Gastrocnemius medialis (tissue), 4 donors: ENCODE measurements at places on chromosomes 13 and 19. TPM values are rescaled to one million over a fixed set of nuclear protein-coding genes. Genes with fewer than 3 reads are reported as not detected.

The GIPC3 gene
- total RNA-seq = 0.27 TPM

The ERICH4 gene
- not detected for total RNA-seq

The CD33 gene
- total RNA-seq = 2.3 TPM

The DZIP1 gene
- 3.1 TPM for total RNA-seq

The PSG11 gene
- total RNA-seq = not detected

- H3K36me3 ChIP-seq = no peaks in the 10 kb centered on the region
- no peak overlapping the region for H3K27ac ChIP-seq
- DNase-seq = no peak
- H3K4me3 ChIP-seq = no peak overlapping the region
- H3K4me1 ChIP-seq = peaks cover 4% of the 10 kb centered on the region
- no peaks in the 10 kb centered on the region for H3K27me3 ChIP-seq
These were observed 1.1 kb upstream of the FAM124A start for GRCh38 chr13:51221108-51221507.

- DNase-seq = no peak
- H3K4me3 ChIP-seq = no peak overlapping the region
- no peak overlapping the region for H3K27ac ChIP-seq
- H3K4me1 ChIP-seq = no peaks in the 10 kb centered on the region
These were observed 306.2 kb downstream of the TEX29 start for GRCh38 chr13:111626371-111627305.

GRCh38 chr13:20263393-20264044 lies 31.4 kb upstream of the GJB6 start:
- no peaks in the 10 kb centered on the region for H3K36me3 ChIP-seq
- H3K27ac ChIP-seq = no peak overlapping the region

DNA sequence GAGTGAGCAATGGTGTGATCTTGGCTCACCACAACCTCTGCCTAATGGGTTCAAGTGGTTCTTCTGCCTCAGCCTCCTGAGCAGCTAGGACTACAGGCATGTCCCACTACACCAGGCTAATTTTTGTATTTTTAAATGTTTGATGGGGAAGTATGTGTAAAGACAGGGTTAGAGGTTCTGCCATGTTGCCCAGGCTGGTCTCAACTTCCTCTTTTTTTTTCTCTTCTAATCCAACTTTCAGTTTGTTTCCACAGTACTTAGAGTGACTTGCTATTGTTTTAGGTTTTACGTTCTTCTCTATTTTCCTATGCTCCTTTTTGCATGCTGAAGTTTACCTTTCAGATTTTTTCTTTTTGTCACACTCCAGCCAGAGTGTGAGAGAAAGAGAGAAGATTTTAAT lies 1433.0 kb downstream of the UQCRFS1 start:
- no peaks in the 10 kb centered on the region for H3K27me3 ChIP-seq
- no peak overlapping the region for H3K4me3 ChIP-seq
- no peaks in the 10 kb centered on the region for H3K36me3 ChIP-seq
- no peak overlapping the region for H3K27ac ChIP-seq
- DNase-seq = no peak

- H3K27me3 ChIP-seq = no peaks in the 10 kb centered on the region
- no peak overlapping the region for H3K4me3 ChIP-seq
- H3K27ac ChIP-seq = peak overlapping the region; percentile 78
These were observed 18.2 kb upstream of the ZNF543 start for GRCh38 chr19:57302020-57302465.

GRCh38 chr19:38061294-38061693 lies 154.3 kb downstream of the SIPA1L3 start:
- peaks cover 5% of the 10 kb centered on the region for H3K4me1 ChIP-seq
- no peak overlapping the region for H3K4me3 ChIP-seq
- no peak overlapping the region for H3K27ac ChIP-seq
- no peaks in the 10 kb centered on the region for H3K27me3 ChIP-seq
- DNase-seq = no peak

DNA sequence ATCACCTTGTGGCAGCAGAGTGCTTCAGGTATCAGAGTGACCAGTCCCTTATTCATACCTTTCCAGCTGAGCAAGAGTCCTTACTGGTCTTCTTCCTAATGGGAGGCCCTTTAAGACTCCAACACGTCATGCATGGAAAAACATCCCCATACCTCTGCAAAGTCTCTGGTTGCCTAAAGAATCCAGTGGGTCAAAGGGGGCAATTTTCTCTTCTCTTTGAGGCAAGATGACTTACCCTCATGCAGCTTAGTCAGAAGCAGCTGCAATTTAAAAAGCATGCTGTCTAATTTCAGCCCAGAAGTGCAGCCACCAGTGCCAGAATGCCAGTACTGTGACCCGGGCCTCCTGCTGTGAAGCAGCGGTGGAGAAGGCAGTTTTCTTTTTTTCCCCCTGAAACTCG lies 18.7 kb downstream of the PPP5C start:
- H3K36me3 ChIP-seq = peaks cover 15% of the 10 kb centered on the region
- H3K27ac ChIP-seq = no peak overlapping the region
- H3K4me1 ChIP-seq = no peaks in the 10 kb centered on the region
- no peak overlapping the region for H3K4me3 ChIP-seq
- no peak for DNase-seq
- H3K27me3 ChIP-seq = no peaks in the 10 kb centered on the region

DNA sequence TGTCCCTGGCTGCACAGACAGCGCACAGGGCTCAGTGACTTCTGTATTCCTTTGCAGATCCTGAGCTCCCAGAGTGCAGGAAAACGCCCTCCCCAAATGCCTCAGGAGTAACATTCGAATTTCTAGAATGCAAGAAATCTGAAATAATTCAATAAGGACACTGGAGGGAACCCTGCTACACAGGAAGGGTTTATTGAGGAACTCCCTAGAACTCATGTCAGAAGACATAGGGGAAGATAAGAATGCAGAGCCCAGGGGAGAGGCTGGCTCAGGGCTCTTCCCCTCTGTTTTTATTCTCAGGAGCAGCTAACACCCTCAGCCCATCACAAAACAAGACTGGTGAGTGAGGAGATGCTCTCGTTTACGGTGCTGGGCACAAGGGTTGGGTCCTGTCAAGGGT lies 6.8 kb downstream of the LILRA1 start:
- H3K27ac ChIP-seq = no peak overlapping the region
- no peaks in the 10 kb centered on the region for H3K4me1 ChIP-seq
- H3K36me3 ChIP-seq = no peaks in the 10 kb centered on the region
- H3K27me3 ChIP-seq = no peaks in the 10 kb centered on the region

- H3K27me3 ChIP-seq = peaks cover 17% of the 10 kb centered on the region
- H3K36me3 ChIP-seq = no peaks in the 10 kb centered on the region
- H3K4me1 ChIP-seq = peaks cover 3% of the 10 kb centered on the region
- no peak overlapping the region for H3K27ac ChIP-seq
- no peak for DNase-seq
These were observed 34.4 kb upstream of the MIR17HG start for GRCh38 chr13:91313103-91313502.

GRCh38 chr13:77177646-77178045 lies 149.2 kb downstream of the MYCBP2 start:
- no peaks in the 10 kb centered on the region for H3K27me3 ChIP-seq
- no peak overlapping the region for H3K27ac ChIP-seq
- H3K4me3 ChIP-seq = no peak overlapping the region
- peaks cover 71% of the 10 kb centered on the region for H3K36me3 ChIP-seq
- DNase-seq = no peak

- no peak overlapping the region for H3K27ac ChIP-seq
- H3K4me1 ChIP-seq = no peaks in the 10 kb centered on the region
- H3K36me3 ChIP-seq = no peaks in the 10 kb centered on the region
- no peak for DNase-seq
These were observed 14.7 kb downstream of the HCN2 start for GRCh38 chr19:604355-604754.

DNA sequence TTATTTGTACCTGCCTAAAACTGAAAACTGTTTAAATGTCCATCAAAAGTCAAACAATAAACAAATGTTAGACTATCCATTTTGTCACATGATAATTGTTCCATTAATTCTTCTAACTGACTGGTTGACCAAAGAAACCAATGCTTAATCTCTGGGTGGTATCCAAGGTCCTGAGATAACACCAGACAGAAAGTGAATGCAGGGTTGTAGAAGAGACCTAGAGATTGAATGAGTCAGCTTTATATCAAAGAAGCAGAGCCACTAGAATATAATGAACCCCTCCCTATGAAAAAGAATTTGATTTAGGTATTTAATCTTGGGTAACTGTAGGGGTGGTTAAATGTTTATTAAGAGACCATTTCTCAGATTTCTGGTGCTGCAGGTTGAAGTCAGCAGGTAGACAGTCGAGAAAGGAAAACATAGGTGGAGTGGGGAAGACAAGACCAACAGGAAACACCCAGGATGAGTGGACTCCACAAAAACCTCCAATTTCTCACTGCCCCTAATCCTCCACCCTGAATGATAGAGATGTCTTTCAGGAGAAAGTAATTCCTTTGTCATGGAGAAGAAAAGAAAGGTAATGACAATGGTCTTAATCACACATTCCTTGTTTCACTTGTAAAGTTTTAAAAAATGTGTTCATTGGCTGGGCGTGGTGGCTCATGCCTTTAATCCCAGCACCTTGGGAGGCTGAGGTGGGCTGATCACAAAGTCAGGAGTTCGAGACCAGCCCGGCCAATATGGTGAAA lies 536.4 kb downstream of the IRS2 start:
- no peak overlapping the region for H3K4me3 ChIP-seq
- no peak overlapping the region for H3K27ac ChIP-seq
- no peaks in the 10 kb centered on the region for H3K36me3 ChIP-seq
- no peaks in the 10 kb centered on the region for H3K4me1 ChIP-seq
- DNase-seq = no peak
